ENCODE measurements at places on chromosomes 5 and 9. TPM values are rescaled to one million over a fixed set of nuclear protein-coding genes. Genes with fewer than 3 reads are reported as not detected.

- no peak for DNase-seq
Measured at GRCh38 chr5:84086511-84086910, 298.2 kb downstream of the EDIL3 start.

DNA sequence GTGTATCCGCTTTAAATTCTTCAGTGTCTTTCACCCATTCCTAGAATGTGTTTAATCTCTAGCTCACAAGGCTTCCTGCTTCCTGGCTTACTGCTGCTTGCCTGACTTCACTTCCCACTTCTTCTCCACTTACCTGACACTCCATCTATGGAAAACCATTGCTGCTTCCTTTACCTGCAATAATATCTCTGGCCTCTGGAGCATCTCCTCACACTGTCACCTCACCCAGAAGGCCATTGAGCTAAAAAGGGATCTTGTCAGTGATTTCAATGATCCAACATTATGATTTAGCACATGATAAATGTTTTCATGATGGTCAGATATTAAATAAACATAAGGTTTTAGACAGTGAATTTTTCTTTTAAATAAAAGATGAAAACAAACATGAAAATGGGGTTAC, 281.1 kb downstream of the MRPS30 start:
- no peak for DNase-seq

- DNase-seq = no peak
Measured at GRCh38 chr5:154333016-154333415, 112.8 kb upstream of the SAP30L start.

Gene ADAMTSL1
- 1.8 TPM for total RNA-seq

DNA sequence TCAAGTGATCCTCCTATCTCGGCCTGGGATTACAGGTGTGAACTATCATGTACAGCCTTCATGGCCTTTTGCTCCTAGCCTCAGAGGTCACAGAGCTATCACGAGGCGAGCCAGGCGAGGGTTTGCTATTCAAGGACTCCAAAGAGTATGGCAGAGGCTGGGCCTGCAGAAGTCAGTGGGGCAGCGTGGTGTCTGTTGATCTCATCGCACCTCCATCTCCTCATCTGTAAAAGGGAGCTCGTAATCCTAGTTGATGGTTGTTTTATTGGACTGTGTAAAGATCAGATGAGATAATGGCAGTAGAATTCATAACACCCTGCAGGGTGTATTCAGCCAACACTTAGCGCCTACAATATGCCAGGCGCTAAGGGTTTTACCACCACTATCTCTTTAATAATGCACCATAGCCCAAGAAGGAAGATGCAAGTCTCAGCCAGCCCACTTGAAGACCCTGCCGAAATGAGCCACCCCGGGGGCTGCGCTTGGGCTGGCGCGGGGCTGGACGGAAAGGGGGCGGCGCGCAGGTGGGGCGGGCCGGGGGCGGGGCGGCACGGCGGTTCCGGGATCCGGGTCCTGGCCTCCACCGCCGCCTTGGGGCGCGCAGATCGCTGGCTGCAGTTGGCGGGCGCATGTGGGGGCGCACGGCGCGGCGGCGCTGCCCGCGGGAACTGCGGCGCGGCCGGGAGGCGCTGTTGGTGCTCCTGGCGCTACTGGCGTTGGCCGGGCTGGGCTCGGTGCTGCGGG, at the start of gene GALNT12:
GALNT12 (plus strand) TSS at position 601 of the 744 bp plus-strand sequence; CDS start at position 630, 29 bp downstream.
- peak; percentile 22 for DNase-seq

Gene F2RL2
- 1.9 TPM for total RNA-seq

DNA sequence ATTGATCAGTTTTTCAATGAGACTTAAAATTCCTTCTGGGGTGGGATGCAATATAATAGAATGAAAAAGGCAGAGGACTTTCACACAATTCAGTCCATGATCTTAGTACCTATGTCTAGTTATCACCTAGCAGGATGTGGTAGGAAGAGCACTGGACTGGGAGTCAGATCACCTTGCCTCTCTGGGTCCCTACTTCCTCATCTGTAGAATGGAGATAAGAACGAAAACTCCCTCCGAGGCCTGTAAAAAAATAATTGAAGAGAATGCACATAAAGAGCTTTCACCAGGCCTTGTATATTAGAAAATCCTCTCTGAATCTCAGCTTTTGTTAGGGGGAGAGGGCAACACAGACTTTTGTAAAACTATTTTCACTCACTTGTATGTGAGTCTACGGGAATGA, 681 bp upstream of the TMEFF1 start:
- DNase-seq = no peak

DNA sequence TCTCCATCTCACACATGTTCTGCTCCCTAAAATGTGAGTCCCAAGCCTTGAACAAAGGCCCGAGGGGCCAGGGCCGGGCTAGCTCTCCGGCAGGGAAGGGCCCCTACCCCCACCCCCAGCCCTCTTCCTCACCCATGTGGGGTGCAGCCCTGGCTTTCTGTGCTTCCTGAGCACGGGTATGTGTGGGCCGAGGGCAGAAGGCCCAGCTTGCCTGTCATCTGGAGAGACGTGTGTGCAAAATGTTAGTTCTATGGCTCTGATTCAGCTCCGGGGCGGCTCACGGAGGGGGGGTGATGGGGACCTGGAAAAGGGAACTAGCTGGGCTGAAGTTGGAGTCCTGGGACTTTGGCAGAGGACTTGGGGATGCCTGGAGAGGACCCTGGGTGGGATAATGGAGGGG, 90.3 kb upstream of the ARAP3 start:
- DNase-seq = no peak

Gene CCL27
- total RNA-seq = not detected

- no peak for DNase-seq
Measured at GRCh38 chr5:175610898-175611297, 47.0 kb upstream of the HRH2 start.

Gene SLC6A18
- not detected for total RNA-seq

GRCh38 chr5:154384480-154385235, 61.1 kb upstream of the SAP30L start:
- no peak for DNase-seq

Gene PTPRD
- 35.9 TPM for total RNA-seq

DNA sequence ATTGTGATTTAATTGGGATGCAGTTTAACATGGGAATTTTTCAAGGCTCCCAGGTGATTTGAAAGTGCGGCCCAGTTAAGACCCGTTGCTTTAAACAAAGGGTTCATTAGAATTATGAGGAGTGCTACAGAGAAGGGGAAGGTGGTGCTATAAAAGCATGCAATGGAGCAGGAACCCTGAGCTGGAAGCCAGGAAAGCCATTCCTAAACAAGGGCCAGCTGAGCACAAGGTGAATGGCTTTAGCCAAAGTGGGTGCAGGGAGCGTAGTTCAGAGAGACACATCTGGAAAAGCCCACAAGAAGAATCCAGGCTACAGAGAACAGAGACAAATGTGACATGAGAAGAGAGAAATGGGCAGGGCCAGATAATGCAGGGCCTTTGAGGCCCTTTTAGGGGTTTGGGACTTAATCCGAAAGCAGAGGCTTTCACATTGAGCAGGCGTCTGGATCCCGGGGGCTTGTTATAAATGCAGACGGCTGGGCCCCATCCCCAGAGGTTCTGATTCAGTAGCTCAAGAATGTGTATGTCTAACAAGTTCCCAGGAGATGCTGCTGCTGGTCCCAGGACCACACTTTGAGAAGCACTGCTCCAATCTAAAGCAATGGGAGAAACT, 138.1 kb upstream of the WWC1 start:
- no peak for DNase-seq

Gene SYK
- total RNA-seq = 42.9 TPM

- no peak for DNase-seq
Measured at GRCh38 chr9:20314981-20315380, 307.3 kb downstream of the MLLT3 start.

- DNase-seq = no peak
Measured at GRCh38 chr9:37669232-37669631, 18.5 kb downstream of the FRMPD1 start.

DNA sequence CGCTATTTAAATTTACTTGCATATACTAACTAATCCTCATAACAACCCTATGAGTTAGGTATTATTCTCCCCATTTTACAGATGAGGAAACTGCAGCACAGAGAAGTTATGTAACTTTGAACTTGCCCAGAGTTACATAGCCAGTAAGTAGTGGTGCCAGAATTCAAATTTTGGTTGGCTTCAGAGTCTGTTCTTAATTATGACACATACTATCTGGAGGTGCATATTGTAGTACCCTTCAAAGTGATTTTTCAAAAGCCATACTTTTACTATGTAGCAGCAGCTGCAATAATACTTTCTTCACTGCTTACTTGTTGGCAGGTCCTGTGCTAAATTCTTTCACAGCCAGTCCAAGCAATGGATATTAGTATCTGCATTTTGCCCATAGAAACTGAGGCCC, 16.4 kb downstream of the MAN2A1 start:
- DNase-seq = no peak

GRCh38 chr5:79122973-79123372, 11.4 kb downstream of the BHMT start:
- DNase-seq = no peak

Gene ACTBL2
- not detected for total RNA-seq

- DNase-seq = no peak
Measured at GRCh38 chr9:22052376-22052945, 43.4 kb upstream of the CDKN2B start.

DNA sequence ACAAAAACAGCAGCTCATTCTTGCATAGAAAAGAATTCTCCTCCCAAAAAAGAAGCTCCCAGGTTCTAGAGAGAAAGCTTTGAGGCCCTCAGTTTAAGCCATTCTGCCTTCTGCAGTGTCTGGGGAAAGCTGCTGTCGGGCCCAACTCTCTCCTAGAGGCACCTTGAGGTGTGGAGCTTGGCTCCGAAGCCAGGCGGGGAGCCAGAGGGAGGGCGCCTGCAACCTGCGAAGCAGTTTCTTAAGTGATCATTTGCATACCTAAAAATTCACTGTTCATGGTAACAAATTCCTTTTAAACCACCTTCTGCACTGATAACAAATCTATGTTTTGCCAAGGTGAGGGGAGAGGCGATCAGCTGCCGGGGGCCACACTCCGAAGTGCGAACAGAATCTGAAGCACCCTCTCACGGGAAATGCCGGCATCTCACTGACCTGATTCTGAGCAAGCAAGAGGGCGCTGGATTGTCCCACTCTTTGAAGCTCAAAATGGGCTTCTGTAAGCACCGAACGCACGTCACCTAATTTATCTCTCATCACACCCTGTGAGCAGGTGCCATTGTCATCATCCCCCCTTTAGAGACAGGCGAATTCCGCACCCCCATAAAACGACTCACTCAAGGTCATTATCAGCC, 86.1 kb downstream of the GTF3C4 start:
- no peak for DNase-seq

DNA sequence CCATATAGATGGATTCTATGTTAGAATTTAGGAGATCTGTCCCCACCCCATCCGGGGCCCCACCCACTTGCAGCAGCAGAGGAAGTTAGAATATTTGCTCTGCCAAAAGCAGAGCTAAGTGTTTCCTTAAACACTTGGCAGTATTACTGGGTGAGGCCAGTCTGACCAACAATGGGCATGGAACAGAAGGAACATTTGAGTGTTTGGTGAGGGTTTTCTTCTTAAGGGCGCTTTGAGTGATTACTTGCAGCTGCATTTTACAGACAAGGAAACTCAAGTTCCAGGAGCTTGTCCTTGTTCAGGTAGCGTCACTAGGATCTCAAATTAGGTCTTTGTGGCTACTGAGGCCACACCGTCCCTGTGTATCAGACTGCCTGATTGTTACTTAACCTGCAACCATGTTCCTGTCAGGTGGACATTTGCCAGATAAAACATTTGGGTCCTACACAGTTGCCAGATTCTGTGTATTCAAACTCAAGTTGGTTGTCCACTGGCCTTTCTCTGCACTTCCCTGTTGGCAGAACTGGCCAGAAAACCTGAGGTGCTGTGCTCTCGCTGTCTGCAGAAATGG, 59.3 kb downstream of the SLC46A2 start:
- DNase-seq = peak; percentile 28

GRCh38 chr9:16154521-16155078, 601.8 kb downstream of the CCDC171 start:
- peak; percentile 16 for DNase-seq

DNA sequence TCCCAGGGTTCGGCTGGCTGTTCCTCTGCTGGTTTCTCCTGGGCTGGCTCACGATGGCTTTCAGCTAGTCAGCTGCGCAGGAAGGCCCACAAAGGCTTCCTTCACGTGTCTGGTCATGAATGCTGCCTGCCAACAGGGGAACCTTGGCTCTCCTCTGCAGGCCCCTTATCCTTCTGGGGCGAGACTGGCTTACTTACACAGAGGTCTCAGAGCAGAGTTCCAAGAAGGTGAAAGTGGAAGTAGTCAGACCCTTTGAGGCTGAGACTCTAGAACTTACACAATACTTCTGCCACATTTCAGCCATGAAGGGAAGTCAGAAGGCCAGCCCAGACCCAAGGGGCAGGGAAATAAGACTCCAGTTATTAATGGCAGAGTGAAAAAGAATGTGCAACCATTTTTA, 99.5 kb downstream of the LHFPL2 start:
- no peak for DNase-seq

DNA sequence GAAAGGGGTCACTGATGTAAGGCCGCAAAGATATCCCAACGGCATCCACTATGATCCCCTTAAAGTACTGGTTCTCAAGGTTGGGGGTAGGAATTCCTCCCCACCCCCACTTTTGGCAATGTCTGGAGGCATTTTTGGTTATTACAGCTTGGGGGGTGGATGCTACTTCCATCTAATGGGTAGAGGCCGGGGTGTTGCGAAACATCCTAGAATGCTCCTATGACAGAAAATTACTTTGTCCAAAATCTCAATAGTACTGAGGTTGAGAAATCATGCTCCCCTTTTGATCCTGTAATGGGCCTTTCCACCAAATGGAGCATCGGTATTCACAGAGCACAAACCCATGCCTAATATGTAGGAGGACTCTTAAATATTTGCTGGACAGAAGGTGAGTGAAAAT, 20.8 kb upstream of the TCERG1 start:
- DNase-seq = no peak

- no peak for DNase-seq
Measured at GRCh38 chr5:143229426-143229895, 174.0 kb downstream of the NR3C1 start.

GRCh38 chr5:132012371-132013005, 1.0 kb upstream of the ACSL6 start:
- DNase-seq = peak; percentile 45

- no peak for DNase-seq
Measured at GRCh38 chr9:38057416-38058195, 11.4 kb downstream of the SHB start.

Gene ECM2
- total RNA-seq = 8.2 TPM

GRCh38 chr9:73437758-73438157, 286.1 kb downstream of the ANXA1 start:
- no peak for DNase-seq

DNA sequence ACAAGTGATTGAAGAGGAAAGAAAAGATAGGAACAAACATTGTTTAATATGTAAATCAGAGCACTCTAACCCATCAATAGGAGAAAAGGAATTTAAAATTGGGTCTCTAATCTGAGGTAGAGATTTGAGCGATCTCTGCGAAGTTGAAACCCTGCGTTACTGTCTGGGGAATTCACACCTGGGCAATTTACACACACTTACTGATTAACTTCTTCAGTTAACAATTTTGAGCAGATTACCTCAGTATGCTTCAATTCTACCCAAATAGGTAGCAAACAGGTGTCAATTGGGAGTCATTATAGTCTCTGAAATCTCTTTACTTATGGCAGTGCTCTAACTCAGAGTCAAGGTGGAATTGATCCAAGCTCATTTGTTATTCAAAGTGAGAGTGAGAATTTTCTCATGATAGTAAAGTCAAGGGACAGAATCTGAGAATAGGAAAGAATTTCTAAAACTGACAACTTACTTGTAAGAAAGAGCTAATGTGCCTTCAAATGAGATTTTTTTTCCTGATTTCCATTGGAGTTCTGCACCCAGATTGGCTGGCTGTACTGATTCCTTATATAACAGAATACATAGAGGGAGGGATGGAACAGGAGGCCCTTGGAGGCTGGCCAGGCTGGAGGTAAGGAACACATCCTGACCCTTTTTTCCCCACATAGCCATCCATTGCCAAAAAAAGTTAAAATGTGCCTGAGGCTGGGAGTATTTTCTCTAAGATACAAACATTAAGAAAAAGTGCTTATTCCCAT, 27.1 kb upstream of the IFNA14 start:
- DNase-seq = no peak

Measured in mucosa of gallbladder (tissue), 1 donor.